Stimulated activated CD8-positive, alpha-beta memory T cell treated with anti-CD3 and anti-CD28 coated beads, Interleukin-4, amount 100 ng/mL, for 4 hours (primary cell): ENCODE measurements at places on chromosomes 7 and 10.

GRCh38 chr10:32582946-32583345 lies 137.0 kb downstream of the CCDC7 start:
- no peak for DNase-seq

DNA sequence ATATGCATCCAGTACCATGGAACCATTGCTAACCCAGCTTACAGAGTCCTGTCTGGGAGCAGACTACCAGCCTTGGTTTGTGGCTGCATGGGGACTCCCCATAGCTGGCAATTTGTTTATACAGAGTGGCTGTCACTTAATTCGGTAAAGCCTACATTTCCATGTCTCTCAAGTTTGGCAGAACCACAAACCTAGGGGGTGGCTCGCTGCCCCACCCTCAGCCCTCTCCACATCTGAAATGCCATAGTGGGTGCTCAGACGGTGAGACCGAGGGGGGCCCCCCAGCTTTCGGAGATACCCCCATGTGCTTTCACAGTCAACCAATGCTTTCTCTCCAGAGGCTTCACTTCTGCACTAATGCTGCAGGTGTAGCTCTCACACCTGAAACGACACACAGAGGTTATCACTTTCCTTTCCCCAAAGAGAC lies 75.5 kb upstream of the KAT6B start:
- DNase-seq, result no peak

GRCh38 chr10:62820586-62820985 lies 4.4 kb upstream of the EGR2 start:
- no peak for DNase-seq

DNA sequence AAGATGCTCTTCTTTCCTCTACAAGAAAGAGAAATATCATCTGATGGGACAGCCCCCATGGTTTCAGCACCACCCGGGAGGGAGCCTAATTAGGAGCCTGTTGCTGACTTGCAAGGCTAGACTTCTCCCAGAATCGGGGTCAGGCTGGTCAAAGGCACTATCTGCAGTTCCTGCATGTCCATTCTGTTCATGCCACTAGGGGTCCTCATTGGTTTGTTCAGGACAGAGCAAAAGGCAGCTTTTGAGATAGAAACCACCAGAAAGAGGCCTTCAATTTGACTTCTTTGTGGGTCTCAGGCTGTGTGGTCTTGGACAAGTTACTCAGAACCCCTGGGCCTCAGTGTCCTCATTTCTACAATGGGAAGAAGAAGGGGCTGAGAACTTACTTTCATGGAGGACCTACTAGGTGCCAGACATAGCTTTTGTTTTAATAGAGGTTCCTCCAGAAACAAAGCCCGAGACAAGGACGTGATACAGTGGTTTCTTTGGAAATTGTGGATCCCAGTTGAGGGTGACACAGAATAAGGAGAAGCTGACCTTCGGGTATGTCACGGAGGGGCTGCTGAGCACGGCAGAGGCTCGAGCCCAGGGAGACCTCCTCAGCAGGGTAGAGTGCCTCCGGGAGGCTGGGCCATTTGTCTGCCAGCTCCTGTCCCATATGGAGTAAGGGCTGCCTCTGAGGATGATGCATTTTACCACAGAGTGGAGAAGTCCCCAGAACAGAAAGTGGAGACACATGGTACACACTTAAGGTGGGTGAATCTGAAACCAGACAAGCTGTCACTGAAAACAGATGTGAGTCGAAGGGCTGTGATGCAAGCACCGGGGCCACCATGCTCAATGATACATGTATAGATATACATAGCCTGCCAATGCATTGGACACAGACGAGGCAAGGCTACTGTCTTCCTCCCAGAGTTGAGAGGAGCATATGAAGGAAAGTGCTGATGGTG lies 33.1 kb upstream of the NEUROD6 start:
- no peak for DNase-seq

- no peak for DNase-seq
These were observed 173.7 kb upstream of the KAT6B start for GRCh38 chr10:74652664-74653063.

DNA sequence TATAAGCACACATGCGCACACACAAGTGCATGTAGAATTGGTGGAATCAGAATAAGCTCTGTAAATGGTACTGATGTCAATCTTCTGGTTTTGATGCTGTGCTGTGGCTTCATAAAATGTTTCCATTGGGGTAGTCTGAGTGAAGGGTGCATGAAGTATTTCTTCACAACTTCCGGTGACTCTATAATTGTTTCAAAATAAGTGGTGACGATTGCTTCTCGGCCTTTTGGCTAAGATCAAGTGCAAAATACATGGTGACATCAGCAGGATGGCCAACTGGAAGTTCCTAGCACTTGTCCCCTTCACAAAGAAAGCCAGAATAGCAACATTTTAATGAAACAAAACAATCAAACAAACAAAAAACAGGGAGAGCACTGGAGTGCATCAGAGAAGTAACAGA lies 41.6 kb upstream of the CAMK2B start:
- DNase-seq, result no peak

DNA sequence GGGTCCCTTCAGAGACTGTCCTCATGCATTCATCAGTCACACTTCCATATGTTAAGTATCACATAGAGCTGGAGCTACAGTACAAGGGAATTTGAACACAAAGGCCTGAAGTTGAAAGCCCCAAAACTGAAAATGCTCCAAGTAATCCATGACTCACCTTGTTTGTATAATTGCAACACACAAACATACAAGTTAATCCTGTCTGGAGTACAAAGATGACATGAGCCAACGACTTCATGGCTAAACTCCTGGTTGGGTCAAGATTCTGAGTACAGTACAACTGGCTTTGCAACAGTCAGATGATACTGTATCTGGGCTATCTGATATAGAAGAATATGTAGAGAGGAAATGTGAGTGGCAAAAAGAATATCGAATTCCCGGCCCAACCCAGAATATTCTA lies 73.1 kb upstream of the AASS start:
- no peak for DNase-seq

DNA sequence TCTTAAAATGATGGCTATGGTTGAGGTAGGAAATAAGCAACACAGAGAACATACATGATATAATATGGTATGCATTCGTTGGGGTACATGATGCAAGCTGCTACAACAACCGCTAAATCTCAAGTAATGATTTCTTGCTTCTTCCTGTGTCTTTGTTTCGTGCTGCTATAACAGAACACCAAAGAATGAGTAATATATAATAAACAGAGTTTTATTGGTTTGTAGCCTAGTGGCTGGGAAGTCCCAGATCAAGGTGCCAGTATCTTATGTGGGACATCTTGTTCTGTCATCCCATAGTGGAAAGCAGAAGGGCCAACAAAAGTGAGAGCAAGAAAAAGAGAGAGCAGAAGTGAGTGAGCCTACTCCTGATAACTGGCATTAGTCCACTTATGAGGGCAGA lies 689.7 kb downstream of the SUGCT start:
- no peak for DNase-seq

- no peak for DNase-seq
These were observed 291.5 kb downstream of the SDK1 start for GRCh38 chr7:3592401-3593134.

DNA sequence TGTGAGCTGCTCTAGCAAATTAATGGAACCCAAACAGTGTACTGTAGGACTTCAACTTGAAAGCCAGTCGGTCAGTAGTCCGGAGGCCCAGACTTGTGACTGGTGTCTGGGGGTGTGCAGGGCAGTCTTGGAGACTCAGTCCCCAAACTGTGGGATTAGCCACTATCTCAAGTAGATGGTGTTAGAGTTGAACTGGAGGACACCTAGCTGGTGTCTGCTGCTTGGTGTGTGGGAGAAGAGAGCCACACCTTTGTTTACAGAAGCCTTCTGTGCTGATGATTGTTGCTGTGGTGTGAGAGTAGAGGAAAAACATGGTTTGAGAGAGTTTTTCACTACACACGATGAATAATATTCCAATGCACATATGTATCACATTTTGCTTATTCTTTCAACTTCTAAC lies 47.4 kb downstream of the CUL2 start:
- no peak for DNase-seq

GRCh38 chr10:74822521-74823089 lies 3.8 kb upstream of the KAT6B start:
- no peak for DNase-seq

DNA sequence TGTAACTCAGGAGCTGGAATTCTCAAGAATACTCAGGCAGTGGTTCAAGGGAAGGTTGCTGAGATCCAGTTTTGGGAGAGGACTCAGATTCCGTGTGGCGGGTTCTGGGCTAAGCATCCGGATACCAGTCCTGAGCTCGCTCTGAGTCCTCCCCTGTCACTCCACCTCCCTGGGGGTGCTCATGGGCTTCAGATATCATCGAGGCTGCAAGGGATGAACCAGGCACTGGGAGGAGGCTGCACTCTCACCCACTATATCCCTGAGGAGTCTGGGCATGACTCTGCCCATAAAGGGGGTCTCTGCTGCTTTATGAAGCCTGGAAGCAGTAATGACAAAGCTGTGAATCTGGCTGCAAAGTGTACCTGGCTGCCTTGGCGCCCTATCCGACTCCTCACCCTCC lies 188.5 kb downstream of the TNS3 start:
- no peak for DNase-seq

DNA sequence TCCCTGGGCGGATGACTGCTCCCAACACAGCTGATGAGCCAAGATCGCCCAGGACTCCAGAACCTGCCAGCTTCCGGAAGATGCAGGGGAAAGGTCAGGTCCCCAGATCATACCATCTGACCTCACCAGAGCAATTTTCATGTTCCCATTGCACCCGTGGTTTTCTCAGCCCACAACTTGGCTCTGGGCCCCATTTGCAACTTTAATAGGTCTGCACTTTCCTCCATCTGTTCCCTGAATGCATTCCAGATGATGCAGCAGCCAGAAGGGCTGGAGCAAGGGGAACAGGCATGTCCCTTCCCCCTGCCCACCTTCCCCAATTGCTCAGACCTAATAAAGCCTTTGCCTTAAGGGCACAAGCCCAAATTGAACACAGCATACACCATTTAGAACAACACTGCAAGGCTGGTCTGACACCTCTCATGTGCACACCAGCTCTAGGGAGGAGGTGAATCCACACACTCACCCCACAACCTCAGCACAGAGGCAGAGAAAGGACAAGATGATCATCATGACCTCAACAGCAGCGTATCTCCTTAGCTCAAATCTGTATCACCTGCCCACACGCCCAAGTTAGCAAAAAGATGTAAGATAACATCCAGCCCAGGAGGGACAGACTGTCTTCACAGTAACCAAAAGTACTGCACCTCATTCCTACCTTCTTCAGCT lies 87.5 kb downstream of the PLXNA4 start:
- no peak for DNase-seq

DNA sequence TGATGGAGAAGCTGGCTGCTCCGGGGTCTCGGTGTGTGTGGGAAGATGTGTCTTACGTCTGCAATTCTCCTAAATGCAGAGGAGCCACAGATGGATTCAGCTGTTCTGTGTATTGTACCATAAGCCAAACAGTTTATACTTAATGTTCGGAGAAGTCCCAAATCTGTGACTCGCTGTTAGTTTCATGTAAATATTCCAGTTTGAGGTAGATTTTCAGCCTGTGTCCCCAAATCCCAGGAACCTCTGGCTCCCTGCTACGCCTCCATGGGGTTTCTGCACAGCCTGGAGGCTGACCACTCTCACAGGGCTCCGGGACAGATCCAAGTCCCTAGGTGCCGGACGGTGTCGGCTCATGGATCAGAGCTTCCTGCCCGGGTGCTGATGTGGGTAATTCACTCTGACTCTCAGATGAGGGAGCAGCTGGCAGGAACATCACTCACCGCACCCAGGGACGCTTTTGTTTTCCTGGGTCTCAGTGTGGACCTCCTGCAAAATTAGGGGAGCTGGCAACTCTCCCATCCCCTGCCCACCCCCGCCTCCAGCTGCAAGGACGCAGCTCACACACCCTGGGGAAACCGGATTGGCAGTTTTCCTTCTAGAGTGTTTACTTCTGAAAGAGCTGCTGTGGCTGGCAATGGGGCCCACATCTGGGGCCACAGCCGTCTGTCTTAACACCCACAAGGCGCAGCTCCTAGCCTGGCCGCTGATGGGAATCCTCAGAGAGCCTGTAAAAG lies 421.1 kb upstream of the FOXK1 start:
- DNase-seq, result no peak

DNA sequence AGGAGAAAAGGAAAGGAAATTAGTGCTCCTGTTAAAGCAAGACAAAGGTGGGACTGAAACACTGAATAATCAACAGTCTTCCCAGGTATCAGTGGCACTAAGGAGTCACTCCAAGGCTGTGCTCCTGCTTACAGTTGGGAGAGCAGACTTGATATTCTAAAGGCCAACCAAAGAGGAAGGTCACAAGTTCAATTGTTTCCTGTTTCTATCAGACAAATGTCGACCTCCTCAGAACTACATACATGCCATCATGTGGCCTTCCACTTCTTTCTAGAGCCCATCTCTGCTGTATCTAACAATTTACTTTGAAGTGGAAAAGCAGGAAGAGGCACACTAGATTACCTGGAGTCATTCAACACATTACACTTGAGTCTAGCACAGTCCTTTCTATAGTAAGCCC lies 3.4 kb downstream of the ZNF239 start:
- no peak for DNase-seq

DNA sequence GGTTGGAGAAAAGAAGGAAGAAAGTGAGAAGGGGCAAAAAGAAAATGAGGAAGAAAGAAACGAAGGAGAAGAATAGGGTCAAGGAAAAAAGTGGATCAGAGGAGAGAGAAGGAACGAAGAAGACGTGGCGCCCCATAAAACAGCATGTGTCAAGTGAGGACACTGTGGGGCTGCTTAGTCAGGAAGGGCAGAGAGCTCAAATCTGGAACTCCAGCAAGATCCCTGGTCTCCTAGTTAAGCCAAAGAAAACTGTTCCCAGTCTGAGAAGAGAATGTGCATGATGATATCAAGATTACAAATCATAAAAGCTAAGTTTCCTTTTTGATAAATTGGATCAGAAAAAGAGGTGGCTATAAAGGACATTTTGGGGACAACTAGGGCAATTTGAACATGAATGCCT lies 33.0 kb downstream of the CREB3L2 start:
- no peak for DNase-seq

DNA sequence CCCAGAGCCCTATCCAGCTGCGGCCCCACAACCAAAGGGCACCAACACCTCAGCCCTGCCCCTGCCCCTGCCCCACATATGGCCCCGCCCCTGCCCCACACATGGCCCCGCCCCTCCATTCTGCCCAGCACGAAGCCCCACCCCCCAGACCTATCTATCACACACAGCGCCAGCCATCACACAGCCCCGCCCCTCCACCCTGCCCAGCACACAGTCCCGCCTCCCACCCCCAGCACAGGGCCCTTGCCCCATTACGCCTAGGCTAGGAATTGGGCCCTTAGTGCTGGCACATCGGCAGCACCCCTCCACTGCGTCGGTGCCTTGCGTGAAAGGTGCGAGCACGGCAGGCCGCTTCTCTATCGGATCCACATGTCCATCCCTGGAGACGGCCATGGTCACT lies 126.8 kb downstream of the MAD1L1 start:
- DNase-seq, result no peak

- no peak for DNase-seq
These were observed 89.3 kb downstream of the MKI67 start for GRCh38 chr10:128036746-128037543.

- no peak for DNase-seq
These were observed 123.2 kb downstream of the SLC16A9 start for GRCh38 chr10:59586407-59586891.

DNA sequence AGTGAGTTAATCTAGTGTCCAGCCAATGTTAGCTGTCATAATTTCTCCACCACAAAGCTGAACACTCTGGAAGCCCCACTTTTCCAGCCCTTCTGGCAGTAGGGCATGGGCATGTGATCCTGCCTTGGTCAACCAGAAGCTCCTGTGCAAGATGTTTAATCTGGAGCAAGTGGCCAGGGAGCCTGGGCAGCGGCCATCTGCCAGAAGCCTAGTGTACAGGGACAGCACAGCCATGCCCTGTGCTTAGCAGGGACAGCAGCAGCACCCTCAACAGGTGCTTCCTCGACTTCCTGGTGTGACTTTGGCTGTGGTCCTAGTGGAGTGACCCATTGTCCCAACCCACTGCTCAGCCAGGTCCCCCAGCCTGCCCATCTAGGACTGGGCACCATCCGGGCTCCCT lies 10.3 kb downstream of the RBP3 start:
- DNase-seq, result no peak
